ENCODE measurements at places on chromosomes 5 and 9. TPM values are rescaled to one million over a fixed set of nuclear protein-coding genes. Genes with fewer than 3 reads are reported as not detected.
A peak's percentile ranks its signal among the peaks of the same experiment; 100 is the strongest.

CAVIN4 gene
- total RNA-seq, result 1.7 TPM

C9 gene
- 0.27 TPM for total RNA-seq

DNA sequence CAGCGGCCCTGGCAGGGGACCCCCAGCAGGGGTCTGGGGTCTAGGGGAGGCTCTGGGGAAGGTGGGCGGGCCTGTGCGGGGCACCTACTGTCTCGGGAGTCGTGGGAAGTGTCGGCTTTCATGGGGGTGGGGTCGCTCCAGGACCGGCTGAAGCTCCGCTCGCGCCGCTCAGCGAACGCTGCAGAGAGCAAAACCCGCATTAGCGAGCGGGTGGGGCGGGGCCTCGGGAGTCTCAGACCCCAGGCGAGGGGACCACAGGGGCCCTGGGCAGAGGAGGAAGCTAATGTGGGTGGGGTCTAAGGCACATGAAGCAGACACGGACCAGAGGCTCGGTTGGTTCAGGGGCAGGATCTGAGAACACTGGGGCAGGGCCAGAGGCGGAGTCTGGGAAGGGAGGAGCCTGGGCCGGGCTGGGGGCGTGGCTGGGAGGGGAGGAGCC is 5.5 kb downstream of the NSMF start:
- H3K27me3 ChIP-seq, result no peaks in the 10 kb centered on the region
- DNase-seq, result peak; percentile 87
- no peak overlapping the region for H3K27ac ChIP-seq

- H3K27ac ChIP-seq, result no peak overlapping the region
- no peak for DNase-seq
- H3K27me3 ChIP-seq, result no peaks in the 10 kb centered on the region
- no peak overlapping the region for H3K4me3 ChIP-seq
- no peaks in the 10 kb centered on the region for H3K4me1 ChIP-seq
- H3K36me3 ChIP-seq, result no peaks in the 10 kb centered on the region
Observed at GRCh38 chr9:116219686-116220085, 66.1 kb downstream of the PAPPA start.

GRCh38 chr9:131187957-131188356 is 62.6 kb downstream of the NUP214 start:
- no peaks in the 10 kb centered on the region for H3K27me3 ChIP-seq
- no peak overlapping the region for H3K27ac ChIP-seq
- no peak overlapping the region for H3K4me3 ChIP-seq
- peaks cover 98% of the 10 kb centered on the region for H3K36me3 ChIP-seq
